CD4-positive, alpha-beta T cell treated with Interleukin-17A for 1 hour (primary cell): ENCODE measurements at places on chromosomes 7 and 10.

DNA sequence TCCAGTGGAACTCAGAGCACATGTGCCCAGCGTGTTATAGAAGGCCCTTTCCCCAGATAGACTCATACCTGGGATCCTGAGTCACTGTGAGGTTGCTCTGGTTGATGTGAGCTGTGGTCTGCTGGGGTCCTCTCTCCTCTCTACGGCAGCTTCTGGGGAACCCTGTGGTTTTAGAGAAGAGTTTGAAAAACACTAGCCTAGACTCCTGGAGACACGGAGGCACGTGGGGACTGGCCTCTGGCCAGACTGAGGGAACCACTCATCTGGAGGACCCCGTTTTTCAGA, 10.3 kb downstream of the ZNF775 start:
- no peak for DNase-seq

- DNase-seq = no peak
Measured at GRCh38 chr7:6647541-6647940, 10.4 kb downstream of the ZNF316 start.

DNA sequence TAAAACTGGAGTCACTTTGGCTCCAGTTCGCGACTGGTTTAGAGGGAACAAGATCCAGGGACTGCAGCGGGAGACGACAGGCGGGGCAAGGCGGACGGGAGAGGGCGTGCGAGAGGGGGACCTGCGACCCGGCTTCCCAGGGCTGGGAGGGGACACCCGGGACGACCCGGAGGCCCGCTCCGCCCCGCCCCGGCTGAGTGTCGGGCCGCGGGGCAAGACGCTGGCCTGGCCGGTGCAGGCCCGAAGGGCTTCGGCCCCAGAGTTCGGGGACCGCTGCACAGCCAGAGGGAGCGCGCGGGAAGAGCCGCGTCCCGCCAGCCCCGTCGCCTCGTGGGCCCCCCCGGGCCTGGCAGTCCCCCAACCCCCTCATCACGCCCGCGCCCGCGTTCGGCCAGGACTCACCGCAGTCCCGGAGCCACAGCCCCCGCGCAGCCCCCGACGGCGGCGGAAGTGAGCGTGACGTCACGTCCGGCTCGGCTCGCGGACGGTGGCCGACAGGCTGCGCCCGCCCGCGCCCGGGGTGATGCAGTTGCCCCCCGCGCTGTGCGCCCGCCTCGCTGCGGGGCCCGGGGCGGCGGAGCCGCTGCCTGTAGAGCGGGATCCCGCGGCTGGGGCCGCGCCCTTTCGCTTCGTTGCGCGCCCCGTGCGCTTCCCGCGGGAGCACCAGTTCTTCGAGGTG, at the start of the genes TUBGCP2 and ZNF511:
TUBGCP2 (minus strand) TSS at position 452 of the 679 bp plus-strand sequence. CDS start 5,931 bp downstream, outside the sequence.
ZNF511 (plus strand) TSS at position 494 of the 679 bp plus-strand sequence; CDS start at position 524, 30 bp downstream.
- peak; percentile 93 for DNase-seq

- DNase-seq = no peak
Measured at GRCh38 chr7:34222316-34222715, 317.0 kb downstream of the BMPER start.

- no peak for DNase-seq
Measured at GRCh38 chr7:80263821-80264220, 129.2 kb downstream of the GNAI1 start.

- DNase-seq = no peak
Measured at GRCh38 chr7:15863951-15864625, 177.6 kb upstream of the MEOX2 start.

DNA sequence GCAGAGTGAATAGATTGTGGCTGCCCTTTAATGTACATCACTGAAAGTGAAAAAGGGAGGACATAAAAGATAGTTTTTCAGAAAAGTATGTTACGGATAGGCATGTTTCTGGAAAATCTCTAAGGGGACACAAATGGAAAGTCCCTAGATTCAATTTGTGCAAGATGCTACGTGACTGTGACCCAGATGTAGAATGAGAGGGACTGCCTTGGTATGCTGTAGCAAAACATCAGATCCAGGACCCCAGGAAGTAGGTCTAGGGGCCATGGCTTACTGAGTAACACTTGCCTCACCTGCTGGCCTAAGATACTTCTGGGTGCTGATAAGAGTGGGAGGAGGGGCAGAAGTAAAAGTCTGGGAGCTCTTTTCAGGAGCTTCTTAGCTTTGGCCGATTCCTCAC, 191.2 kb upstream of the PHYHIPL start:
- no peak for DNase-seq

DNA sequence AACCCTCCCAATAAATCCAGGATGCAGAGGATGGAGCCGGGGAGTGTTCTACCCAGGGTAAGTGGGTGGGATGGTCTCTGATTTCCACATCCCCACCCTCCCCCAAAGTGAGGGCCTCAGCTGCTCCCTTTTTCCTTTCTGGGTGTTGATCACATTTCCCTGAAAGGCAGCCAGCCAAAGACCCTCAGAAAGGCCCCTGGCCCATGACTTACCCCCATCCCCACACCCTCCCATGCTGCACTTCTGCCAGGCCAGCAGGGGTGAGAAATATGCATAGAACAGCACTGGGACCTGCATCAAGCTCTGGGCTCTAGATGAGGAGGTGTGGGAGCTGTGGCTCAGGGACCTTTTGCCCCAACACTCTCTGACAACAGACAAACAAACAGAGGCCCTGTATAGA, 927.3 kb upstream of the ZNF722 start:
- no peak for DNase-seq

DNA sequence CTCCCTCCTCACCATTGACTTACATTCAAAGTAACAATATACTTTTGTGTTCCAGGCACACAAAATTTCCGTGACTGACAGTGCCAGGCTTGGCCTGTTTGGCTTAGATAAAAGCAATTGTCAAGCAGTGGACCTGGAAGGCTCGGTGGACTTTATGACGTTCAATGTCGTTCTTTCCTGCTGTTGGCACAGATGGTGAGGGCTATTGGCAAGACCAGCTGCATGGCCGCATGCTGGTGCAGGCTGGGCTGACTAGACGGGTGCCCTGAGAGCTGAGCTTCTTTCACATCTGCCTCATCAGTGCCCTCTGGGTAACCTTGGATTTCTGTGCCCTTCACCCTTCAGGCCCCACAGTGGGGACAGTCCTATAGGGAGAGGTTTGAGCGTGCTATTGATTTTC, 45.2 kb downstream of the WIPF3 start:
- DNase-seq = no peak

DNA sequence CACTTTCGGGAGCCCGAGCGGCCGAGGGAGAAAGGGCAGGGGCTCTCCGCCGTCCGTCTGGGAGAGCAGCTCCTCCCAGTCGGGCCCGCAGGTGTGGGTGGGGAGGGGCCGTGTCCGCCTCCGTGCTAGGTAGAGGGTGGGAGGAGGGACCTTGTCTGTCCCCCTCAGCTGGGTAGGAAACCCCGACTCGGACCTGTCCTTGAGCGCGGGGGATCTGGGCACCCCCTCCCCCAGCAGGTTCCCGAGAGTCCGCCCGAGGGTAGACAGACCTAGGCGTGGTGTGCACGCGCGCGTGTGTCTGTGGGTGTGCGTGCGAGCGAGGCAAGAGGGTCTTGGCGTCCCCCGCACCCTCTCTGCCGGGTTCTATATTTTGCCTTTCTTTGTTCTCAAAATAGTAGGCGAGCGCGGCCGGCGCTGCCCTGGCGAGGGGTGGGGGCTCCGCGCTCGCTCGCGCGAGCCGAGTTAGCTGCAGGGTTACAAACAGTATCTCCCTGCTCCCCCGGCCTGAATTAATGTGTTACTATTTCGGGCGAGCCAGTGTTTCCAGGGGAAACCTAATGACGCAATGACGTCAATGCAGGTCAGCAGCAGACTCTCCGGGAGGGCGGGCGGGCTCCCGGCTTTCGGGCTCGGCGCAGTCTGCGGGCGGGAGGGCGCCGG, 73.9 kb upstream of the LEP start:
- DNase-seq = no peak

DNA sequence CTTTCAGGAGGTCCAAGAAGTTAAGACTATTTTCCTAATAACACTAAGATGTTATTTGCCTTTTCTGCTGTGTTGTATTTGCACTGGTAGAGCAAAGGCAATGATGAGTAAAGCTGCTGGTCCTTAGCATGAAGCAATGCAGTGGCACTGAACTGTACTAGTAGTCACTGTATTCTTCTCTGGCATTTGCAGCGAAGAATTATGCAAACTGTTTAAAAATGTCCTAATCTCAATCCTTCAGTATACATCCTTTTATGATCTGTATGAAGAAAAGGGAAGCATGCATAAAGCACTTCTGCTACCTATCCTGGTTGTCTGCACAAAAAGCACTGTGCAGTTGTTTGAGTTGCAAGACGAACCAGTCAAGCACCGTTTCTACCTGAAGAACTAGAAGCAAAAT, 20.4 kb downstream of the IGF2BP3 start:
- no peak for DNase-seq

- no peak for DNase-seq
Measured at GRCh38 chr10:6621536-6621935, 41.5 kb upstream of the PRKCQ start.

DNA sequence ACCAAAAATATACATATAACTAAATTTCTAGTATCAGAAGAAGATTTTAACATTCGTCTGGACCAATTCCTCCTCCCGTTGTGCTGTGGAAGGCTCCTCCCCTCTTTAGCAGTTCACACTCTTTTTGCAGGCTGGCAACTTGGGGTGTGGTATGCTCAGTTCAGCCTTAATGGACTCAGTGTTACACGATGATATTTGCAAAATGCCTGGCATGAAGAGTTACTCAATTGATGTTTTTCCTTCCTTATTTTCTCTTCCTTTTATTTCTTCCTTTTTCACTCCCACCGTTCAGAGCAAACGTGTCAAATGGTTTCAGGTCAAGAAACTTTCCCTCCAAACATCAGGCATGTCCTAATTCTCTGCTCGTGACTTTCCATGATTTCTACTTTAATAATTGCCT, 248.3 kb downstream of the PHF14 start:
- no peak for DNase-seq

- DNase-seq = no peak
Measured at GRCh38 chr7:156113731-156114130, 301.5 kb upstream of the SHH start.

DNA sequence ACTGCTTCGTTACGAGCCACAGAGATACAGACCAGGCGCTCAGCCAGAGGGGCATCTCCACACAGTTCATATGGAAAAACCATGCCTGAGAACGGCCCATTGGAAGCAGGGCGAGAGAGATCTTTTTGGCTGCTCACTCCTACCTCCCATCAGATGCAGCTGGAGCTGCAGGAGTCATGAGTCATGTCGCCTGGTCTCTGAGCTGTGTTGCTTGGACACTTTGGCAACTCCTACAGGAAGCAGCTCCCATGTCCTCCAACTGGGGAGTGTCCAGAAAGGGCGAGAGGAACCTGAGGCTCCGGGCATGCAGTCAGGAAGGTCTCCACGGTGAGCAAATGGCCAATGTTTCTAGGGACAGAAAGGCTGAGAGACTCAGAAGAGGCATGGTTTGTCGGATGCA, 24.9 kb downstream of the INSIG1 start:
- no peak for DNase-seq

DNA sequence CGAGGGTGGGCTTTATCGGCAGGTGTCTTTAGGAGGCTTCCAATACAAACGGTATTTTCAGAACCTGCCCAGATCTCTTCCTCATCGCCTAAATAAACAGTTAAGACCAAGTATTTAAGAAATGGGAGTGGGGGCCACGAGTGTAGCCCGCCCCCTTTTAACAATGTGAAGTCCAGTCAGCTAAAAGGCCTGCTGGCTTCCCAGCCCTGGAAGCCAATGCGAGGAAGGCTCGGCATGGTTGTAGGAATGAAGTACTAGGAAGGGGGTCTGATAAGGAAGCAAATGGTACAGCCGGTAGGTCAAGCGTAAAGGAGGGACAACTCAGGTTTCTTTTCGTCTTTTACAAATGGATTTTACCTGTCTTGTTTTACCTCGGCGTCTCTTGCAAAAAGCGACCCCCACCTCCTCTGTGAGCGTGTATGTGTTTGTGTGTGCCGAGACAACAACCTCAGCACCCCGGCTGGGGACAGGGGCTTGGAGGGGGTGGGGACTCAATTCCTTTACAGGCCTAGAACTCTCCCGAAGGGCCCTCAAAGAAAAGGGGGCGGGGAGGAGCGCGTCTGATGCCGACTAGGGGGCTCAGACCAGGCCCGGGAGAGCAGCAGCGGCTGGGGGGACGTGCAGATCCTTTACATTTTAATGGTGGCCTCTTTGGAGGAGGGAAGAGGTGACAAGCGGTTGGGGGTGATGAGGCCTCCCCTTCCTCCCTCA, 147.6 kb downstream of the GPR85 start:
- peak; percentile 29 for DNase-seq
